ENCODE measurements at places on chromosomes 1 and 21.
A peak's percentile ranks its signal among the peaks of the same experiment; 100 is the strongest.

- DNase-seq, result no peak
Measured at GRCh38 chr1:72942008-72942407, 659.7 kb upstream of the NEGR1 start.

GRCh38 chr21:46457801-46458314 is 833 bp upstream of the DIP2A start:
- no peak for DNase-seq

DNA sequence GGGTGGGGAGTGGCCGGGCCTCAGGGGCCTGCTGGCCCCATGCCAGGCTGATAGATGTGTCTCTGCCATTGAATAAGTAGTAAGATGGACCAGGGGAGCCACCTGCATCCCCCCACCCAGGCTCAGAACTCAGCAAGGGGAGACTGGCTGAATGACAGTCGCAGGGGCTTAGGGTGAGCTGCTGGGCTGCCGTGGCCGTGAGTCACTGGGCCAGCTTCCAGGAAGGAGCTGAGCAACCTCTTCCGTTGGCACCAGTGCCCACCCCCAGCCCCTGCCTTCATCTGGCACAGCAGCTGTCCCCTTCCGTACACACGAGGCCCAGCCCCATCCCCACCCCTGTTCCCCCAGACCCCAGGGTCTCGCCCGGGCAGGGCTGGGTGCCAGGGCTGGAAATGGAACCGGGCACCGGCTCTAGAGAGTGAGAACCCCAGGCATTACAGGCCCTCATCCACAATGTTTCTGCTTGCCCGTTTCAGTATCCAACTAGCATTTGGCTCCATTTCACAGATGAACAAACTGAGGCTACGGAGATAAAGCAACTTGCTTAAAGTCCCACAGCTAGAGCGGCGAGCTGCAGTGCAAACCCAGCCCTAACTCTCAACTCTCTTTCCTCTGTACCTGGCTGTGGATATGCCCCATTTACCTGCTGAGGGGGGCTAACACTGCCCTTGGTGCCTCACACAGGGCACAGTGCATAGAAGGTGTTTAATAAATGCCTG is 10.2 kb downstream of the WNT4 start:
- no peak for DNase-seq

- no peak for DNase-seq
Measured at GRCh38 chr1:151325231-151325630, 2.0 kb downstream of the PI4KB start.

GRCh38 chr1:169878498-169878897 is 15.2 kb downstream of the SCYL3 start:
- no peak for DNase-seq

DNA sequence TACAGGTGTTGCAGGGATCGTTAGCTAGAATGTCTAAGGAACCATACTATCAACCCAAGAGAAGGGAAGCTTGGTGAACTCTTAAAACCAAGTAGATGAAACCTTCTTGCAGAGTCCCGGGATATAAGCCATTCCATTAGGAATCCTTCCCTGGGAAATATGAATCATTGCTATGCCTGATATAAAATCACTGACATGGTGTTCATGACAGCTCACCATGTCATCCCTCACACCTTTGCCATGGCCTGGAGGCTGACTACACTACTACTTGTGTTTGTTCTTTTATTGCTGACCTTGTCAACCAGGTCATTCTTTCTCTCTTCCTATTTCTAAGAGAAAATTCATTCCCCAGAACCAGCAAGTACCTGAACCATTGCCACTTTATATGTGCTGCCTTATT is 12.1 kb downstream of the ST6GALNAC3 start:
- no peak for DNase-seq

GRCh38 chr1:15696956-15697521 is 12.9 kb downstream of the PLEKHM2 start:
- no peak for DNase-seq

DNA sequence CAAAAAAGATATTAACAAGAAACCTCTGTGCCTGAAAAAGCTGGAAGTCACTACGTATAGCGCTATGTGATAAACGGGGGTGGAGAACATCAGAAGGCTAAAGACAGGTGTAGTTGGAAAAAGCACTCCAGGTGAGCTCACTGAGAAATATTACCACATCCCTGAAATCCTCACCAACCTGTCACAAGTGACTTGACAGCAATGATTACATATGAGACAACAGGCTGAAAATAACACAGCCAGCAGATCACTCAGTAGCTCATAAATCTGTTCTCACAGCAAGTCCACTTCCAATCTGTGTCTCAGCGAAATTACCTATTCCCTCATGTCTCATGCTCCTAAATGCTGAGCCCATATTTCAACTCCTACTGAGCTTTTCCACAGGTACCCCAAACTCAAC is 120.5 kb downstream of the UBR4 start:
- DNase-seq, result no peak

GRCh38 chr1:191977874-191978506 is 180.3 kb upstream of the RGS18 start:
- no peak for DNase-seq

DNA sequence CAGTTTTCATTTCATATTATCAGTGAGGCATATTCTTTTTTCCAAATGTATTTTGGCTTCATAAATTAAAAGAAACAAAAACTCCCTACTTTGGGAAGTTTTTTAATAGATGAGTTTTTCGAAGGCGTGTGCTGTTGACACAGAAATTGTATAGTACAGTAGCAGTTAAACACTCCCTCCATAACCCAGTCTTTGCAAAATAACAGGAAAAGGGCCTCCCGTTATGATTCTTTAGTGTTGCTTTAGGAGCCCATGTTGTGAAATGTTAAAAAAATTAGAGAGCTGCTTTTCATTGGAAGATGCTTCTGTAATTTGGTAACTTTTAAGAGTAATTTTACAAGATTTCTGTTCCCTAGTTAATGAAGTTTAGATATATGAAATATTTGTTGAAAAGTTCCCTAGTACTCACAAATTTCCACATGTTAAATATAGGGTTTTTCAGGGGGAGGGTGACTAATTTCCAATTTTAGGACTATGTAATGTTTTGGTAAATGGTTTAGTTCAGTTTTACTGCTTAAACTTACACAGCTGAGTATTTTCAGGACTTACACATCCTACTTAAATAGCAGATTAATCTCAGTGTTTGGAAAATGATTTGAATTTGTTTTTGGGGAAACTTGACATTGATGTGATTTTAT is 2.0 kb downstream of the CAMSAP2 start:
- no peak for DNase-seq

- DNase-seq, result no peak
Measured at GRCh38 chr1:167107456-167107855, 13.6 kb downstream of the STYXL2 start.

DNA sequence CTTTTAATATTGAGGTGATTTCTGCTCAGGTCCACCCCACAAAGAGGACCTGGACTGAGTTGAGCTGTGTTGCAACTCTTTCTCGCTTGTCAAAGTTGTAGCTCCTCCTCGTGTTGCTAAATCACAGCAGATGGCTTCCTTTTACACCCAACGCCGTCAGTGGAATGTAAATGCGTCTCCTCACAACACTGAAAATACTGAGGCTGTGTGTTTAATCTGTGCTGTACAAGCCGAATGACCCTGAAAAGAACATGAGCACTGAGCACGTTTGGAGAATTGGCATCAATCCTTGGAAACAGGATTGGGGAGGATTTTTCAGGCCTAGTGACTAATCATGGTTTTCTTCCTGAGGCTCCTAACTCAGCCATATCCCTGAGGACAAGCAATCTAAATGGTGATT is 196.0 kb downstream of the CRB1 start:
- DNase-seq, result no peak

DNA sequence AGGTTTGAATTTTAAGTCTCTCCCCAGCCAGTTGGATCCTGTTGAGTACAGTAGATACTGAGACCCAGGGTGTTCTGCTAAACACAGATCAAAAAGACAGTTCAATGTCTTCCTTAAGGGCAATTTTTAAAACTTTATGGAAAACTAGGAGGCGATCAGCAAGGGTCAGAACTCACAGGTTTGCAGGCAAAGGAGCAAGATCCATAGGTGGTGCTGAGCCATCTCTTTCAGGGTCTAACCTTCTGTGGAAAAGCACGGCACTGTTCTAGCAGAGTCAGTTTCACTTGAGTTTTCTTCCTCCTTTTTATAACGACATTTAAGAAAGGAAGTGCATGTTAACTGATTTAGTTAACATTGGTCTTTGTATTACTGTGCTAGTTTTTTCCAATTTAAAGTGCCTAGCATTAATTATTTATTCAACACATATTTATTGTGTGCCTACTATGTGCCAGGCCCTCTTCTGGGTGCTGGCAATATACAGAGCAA is at the start of gene CD84:
TSS of gene CD84 (minus strand) at position 281 of the 486 bp plus-strand sequence. CDS start at position 222, 59 bp downstream.
- no peak for DNase-seq

- no peak for DNase-seq
Measured at GRCh38 chr1:212060632-212061472, 25.3 kb downstream of the DTL start.

DNA sequence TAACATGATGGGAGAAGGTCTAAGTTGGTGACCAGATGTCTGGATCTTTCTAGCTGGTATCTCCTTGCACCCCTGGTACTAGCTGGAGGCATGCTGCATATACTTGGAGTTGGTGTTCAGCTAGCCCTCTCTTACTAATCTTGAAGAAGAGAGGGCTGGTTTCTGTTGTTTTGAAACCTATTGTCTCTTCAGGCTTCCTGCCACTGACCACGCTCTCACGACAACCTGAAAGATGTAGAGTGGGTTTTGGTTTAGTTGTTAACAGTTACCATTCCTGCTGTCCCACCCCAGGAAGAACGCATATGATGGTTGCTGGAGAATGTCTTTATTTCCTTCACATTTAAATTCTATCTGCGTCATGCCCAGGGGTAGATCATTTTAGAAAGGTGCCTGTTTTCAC is 3.6 kb downstream of the MAN1C1 start:
- no peak for DNase-seq

- DNase-seq, result no peak
Measured at GRCh38 chr1:212624976-212625501, 16.5 kb downstream of the ATF3 start.

- no peak for DNase-seq
Measured at GRCh38 chr1:227921461-227922185, 26.1 kb downstream of the WNT9A start.

DNA sequence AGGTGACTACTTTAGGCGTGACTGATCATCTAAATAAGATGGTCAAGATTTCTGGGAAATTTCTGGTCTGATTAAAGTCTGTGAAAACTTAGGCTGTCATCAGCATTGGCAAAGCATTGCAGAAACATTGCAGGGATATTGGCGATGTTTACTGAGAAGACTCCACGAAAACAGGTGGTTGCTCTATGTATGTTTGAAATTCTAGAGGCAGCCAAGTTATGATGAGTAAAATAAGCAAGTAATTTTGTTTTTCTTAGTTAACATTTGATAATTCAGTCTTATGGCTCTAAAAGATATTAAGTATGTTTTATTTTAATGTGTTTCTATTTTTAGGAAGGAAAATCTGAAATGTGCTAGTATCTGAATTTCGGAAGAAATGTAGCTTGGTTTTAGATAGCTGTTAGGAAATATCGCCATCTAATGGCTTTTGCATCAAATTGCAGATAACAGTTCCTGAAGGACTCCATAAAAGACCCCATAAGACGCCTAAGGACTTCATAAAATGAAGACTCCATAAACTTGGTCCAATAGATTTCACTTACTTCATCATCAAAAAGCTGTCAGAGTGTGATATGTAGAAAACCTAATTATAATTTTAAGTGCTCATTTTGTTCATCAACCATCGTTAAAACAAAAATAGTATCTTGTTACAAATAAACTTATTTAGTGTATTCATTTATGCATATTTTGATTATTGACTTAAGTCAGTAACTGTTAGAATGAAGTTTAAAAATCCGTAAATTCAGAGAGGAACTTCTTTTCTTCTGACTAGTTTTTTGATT is 344.6 kb downstream of the RYR2 start:
- DNase-seq, result peak; percentile 0

DNA sequence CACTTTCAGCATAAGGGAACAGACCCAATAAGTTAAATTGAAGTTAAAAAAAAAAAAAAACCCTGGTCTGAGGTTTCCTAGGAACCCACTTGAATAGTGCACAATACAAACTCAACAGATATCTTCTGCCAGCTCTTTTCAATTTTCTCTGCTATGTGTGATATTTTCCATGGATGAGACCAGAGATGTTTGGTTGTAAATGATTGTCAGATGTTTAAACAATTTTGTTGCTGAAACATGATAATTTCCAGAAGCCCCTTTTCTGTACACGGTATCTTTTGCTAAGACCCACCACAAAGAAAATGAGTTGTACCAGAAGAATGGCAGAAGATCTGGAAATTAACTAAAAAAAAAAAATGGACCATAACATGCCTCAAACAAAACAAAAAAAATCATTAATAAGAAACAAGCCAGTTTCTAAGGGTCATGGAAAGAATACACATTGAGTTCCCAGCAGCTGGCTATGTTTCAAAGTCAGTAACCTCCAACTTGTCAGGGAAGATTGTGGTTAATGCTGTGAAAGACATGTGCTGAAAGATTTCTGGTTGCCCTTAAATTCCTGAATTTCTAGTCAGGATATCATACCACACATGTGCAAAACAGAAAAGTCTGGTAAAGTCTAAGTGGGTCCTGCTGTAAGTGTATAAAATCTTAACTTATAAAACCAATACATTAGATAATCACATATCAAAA is 35.6 kb upstream of the MGST3 start:
- DNase-seq, result no peak

- no peak for DNase-seq
Measured at GRCh38 chr1:11564237-11564636, 85.3 kb downstream of the DISP3 start.

- DNase-seq, result no peak
Measured at GRCh38 chr1:192476802-192477298, 98.7 kb upstream of the RGS1 start.

DNA sequence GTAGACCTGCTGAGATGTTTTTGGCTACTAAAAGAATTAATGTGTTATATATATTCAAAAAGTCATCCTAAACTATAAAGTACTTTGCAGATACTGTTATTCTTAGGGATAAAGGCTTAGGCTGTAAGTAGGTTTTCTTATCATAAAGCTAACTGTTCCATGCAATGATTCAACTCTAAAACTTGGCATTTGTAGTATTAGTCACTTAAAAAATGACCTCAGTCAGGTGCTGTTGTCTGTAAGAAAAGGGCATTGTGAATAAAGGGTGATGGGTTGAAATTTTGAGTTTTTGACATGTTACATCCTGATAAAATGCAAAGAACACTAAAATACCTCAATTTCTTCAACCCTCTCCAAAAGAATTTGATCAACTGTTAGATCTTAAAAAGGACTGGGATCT is 32.9 kb downstream of the ADCY10 start:
- no peak for DNase-seq

- DNase-seq, result no peak
Measured at GRCh38 chr21:33219300-33219699, 10.4 kb upstream of the IFNAR2 start.

- no peak for DNase-seq
Measured at GRCh38 chr1:8851060-8851459, 27.4 kb downstream of the ENO1 start.

Measured in NCI-H748 treated with DMSO at 0.1 percent for 48 hours (cell line).